ENCODE measurements at places on chromosomes 4 and X.

GRCh38 chr4:3708103-3708510 lies 58.1 kb upstream of the ADRA2C start:
- no peak for DNase-seq

DNA sequence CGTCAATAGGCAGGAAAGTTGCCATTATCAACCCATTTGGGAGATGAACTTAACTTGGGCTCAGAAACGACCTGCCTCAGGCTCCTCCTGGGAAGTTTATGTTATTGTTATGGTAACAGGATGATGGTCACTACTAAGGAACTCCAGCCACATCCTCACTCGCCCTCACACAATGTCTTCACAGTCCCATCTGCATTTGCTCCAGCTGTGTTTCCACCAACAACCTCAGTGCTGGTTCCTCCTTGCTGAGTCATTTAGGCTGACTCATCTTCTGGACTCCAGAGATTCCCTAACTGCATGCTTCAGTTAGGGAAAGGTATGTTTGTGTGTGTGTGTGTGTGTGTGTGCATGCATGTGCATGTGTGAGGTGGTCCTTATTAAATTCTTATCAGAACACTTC lies 293.4 kb upstream of the BOD1L1 start:
- DNase-seq = no peak

GRCh38 chrX:121598356-121598755 lies 550.9 kb downstream of the GLUD2 start:
- no peak for DNase-seq

DNA sequence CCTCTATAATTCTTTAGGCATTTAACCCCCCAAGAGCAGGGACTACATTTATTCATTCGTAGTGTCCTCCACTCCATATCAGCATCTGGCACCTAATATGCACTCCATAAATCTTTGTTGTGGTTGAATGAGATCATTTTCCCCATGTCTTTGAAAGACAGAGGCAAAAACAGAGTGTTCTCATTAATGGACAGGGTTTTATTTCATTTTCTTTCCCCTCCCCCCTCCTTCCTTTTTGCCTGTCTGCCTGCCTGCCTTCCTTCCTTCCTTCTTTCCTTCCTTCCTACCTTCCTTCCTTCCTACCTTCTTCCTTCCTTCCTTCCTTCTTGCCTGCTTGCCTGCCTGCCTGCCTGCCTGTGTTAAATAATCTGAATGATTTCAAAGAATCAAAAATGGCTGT lies 83.2 kb downstream of the SHROOM3 start:
- no peak for DNase-seq

- DNase-seq = no peak
Observed at GRCh38 chrX:46642145-46642544, 68.6 kb downstream of the CHST7 start.

DNA sequence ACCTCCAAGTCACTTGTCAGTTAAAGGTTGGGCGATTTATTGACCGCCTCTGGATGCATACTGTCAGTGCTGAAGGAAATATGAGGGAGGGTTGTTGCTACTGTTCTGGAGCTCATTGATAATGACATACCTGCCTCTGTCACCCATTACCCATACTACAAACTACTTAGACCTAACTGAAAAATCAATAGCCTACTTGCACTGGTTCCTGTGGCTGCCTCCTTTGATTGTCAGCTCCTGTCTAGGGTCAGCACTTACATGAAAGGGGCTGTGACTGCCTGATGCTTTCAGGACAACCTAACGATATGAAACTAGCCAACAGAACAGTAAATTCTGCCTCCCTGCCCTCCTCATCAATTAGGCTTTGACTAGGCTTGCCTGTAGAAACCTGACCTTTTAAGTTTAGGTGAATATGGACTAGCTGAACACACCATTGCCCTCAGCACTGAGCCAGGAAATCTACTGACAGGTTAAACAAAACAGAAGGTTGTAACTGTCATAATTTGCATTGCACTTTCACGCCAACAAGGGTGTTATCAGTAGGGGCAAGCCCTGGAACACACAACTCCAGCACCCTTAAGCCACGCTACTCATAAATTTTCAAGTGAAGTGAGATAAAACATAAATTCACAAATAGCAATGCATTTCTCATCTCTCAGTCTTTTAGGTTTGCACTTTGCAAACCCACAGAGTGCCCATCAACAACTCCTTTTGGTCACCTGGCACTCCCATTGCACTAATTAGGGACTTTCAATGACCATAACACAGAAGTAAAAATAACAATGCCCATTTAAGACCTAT lies 9.0 kb upstream of the MAB21L2 start:
- no peak for DNase-seq

DNA sequence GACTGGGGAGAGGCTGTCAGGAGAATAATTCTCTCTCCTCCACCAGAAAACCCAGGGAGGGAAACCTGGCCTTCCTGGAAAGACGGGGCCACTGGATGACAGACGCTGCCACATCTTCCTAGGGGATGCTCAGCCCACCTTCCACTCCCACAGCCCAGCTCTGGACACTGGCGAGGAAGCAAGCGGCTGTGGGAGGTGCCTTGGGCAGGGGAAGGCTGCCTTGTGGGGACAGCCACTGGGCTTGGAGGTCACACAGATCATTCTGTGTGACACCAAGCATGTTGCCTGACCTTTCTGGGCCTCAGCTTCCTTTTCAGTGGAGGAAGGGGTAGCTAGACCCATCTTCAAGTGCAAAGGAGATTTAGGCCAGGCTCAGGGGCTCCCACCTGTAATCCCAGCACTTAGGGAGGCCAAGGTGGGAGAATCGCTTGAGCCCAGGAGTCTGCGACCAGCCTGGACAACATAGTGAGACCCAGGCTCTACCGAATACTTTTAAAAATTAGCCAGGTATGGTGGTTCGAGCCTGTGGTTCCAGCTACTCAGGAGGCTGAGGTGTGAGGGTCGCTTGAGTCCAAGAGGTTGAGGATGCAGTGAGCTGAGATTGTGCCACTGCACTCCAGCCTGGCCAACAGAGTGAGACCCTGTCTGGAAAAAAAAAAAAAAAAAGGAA lies 9.8 kb upstream of the MSX1 start:
- no peak for DNase-seq

- DNase-seq = no peak
Observed at GRCh38 chr4:97646997-97647396, 496.3 kb downstream of the STPG2 start.

DNA sequence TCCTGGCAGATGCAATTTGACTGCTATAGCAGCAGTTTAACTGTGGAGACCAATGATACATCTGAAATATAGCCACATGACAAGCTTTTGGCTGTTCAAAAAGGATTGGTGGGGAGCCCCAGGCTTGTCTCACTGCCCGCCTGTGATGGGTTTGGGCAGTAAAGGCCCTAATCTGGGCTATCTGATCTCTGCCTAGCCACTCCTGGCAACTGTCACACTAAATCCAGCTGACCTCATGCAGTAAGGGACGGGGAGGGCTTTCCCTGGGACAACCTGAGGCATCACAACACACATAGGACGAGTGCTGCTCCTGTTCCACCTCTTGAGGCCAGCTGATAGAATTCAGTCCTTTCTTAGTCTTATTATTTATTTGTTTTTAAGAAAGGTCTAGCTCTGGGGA lies 56.2 kb downstream of the CCDC158 start:
- no peak for DNase-seq

Data from stimulated activated CD4-positive, alpha-beta T cell treated with anti-CD3 and anti-CD28 coated beads, TNF-alpha, amount 100 ng/mL, for 24 hours (primary cell).